Immature natural killer cell (primary cell): ENCODE measurements at places on chromosomes 16 and 17. TPM values are rescaled to one million over a fixed set of nuclear protein-coding genes. Genes with fewer than 3 reads are reported as not detected.

The GRAPL gene
- not detected for polyA plus RNA-seq

The SYNGR2 gene
- polyA plus RNA-seq: 230 TPM

The GAS7 gene
- 8.1 TPM for polyA plus RNA-seq

The ABAT gene
- polyA plus RNA-seq: 5.4 TPM

DNA sequence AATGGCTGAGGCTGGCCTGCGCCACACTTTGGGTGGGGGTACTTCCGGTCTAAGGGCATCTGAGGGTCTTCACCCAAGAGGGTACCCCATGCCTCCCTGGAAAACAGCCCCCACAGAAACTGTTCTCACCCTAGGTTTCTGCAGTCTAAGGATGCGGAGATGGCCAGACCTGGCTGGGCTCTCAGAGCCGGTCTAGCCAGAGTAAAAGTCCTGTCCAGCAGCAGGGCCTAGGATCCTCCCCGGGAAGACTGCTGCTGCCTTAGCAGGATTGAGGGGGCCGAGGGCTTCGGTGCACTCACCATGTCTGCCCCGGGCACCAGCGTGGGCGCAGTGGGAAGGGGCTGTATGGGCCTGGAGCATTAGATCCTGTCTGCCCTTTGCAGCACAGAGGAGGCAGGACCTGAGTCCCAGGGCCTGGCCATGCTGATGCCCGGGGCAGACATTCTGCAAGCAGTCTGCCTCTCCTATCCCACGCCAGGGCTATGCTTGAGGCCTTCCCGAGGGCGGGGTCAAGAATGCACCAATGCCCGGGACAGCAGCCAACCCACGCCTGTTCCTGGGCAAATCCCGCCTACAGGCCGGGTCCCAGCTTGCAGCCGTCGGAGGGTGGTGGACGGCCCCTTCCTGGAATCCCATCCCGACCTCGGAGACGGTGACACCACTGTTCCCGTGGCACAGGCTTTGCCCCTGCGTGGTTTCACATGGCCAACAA is 54.7 kb downstream of the CBFA2T3 start:
- no peaks in the 10 kb centered on the region for H3K27me3 ChIP-seq
- no peak for DNase-seq
- H3K4me1 ChIP-seq: no peaks in the 10 kb centered on the region
- no peak overlapping the region for H3K27ac ChIP-seq
- no peak overlapping the region for H3K4me3 ChIP-seq

GRCh38 chr16:65122724-65123395 is 997 bp upstream of the CDH11 start:
- H3K27ac ChIP-seq: no peak overlapping the region
- no peak for DNase-seq
- peaks cover 5% of the 10 kb centered on the region for H3K36me3 ChIP-seq
- H3K4me1 ChIP-seq: no peaks in the 10 kb centered on the region
- H3K4me3 ChIP-seq: no peak overlapping the region
